ENCODE measurements at places on chromosomes 11 and 22.
A peak's percentile ranks its signal among the peaks of the same experiment; 100 is the strongest.

DNA sequence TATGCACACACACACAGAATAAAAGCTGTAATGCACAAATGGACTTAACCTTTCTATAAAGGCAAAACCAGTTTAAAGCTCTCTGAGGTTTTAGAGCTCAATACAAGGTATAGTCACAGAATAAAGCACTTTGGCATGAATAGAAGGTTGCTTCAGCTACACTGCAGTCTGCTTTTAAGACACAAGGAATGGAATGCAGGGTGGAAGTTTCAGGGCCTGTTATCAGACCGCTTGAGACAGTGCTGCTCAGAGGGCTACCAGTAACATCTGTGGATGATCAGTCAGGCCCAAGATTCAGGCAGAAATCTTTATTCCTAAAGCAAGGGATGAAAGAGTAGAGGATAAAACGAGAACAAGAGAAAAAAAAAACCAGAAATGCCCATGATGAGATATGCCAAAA lies 46.7 kb downstream of the CD44 start:
- no peak for DNase-seq

- DNase-seq: no peak
These were observed 12.1 kb downstream of the SCUBE1 start for GRCh38 chr22:43331069-43331451.

- no peak for DNase-seq
These were observed 416.3 kb downstream of the AASDHPPT start for GRCh38 chr11:106493751-106494150.

DNA sequence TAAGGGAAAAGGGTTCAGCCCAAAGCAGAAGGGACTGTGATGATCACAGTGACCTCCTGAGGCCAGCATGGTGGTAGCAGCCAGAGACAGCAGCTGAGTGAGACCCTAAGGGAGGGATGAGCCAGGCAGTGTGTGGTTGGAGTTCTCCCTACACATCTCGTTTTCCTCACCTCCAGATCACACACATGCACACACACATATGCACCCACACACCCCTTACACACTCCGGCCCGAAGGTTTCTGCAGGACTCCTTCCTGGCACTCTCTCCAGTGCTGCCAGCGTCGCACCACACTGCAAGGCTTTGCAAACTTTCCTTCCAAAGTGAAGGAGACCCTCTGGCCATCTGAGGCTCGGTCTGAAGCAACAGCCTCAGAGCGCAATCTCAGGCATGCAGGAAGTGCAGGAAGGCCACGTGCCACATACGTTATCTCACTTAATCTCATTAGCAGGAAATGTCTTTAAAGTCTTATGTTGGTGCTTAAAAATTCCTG lies 26.9 kb upstream of the TP53I11 start:
- DNase-seq: peak; percentile 11

DNA sequence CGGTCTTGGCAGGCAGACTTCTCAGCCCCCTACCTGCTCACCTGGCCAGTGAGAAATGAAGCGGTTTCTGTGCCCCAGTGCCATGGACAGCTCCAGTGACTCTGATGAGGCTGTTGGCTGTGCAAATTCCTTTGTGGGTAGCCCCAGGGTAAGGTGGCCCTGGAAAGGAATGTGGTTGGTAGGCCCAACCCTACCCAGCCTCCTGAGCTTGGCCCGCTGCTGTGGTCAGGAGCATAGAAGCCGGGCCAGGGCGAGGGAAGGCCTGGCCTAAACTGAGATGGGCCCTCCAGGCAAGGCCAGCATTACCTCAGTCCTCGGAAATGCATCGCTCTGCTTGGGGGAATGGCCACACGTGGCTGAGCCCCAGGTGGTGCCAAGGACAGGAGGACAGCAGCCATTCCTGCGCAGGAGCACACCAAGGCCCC lies 16.9 kb downstream of the DAGLA start:
- DNase-seq: no peak

GRCh38 chr11:64919627-64920026 lies 2.6 kb upstream of the ATG2A start:
- no peak for DNase-seq

DNA sequence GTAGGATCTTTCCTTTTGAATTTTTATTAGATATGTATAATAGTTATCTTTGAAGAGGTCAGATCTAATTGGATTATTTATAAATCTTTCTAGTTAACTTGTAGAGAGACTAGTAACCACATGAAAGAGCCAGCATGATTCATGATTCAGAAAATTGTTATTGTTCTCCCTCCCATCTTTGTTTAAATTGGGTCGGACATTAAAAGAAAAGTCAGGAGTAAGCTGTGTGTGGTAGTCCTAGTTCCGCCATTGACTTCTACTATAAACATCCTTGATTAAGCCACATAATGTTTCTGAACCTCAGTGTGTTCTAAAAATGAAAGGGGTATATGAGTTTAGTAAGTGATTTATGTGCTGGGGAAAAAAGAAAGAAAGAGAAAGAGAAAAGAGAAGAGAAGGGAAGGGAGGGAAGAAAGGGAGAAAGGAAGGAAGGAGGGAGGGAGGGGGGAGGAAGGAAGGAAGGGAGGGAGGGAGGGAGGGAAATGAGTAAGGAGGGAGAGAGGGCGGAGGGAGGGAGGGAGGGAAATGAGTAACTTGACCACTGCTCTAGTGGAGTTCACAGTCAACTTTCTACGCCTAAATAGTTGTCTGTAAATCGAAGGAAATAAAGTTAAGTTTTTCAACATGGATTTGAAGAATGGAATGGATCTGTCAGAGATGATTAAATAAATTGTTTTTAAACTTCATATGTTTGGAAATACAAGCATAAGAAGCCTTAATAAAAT lies 32.9 kb downstream of the SIK2 start:
- no peak for DNase-seq

GRCh38 chr11:64862987-64863390 lies 15.4 kb downstream of the EHD1 start:
- DNase-seq: no peak

DNA sequence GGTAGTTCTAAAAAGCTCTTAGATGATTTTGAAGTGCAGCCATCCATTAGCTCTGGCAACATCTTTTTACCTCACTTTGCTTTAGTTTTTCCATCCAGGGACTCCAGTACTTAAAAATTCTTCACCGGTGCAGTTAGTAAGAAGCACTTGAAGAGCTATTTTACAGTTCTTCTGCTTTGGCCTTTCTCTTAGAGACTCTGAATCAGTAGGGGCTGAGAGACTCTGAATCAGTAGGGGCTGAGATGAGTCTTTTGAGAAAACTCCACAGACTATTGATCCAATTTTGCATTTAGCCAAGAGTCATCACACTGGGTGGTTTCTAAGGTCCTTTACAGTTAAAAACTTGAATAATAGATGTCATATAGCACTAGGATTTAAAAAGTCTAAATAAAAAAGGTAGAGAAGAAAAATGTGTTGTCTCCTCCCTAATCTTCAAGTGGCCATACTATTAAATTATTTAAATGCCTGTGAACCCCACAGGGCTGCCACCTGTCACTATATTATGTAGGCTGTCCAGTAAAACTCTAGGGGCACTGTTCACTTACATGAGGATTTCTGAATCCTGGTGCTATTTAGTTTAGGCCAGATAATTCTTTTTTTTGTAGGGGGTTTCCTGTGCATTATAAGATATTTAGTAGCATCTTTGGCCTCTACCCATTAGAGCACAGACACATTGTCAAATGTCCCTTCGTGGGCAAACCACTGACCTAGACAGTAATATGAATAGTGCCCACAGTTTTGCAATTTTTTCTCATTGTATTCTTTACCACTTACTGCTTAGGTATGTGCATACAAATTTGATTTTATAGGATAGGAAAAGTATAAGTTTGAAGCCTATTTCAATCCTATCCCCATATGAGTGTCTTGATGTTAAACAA lies 26.3 kb upstream of the HIKESHI start:
- no peak for DNase-seq

- no peak for DNase-seq
These were observed 303.0 kb downstream of the CADM1 start for GRCh38 chr11:115201111-115201792.

GRCh38 chr11:100831929-100832494 lies 144.9 kb downstream of the ARHGAP42 start:
- no peak for DNase-seq

GRCh38 chr22:38038426-38038825 lies 18.8 kb upstream of the PICK1 start:
- DNase-seq: no peak

- DNase-seq: peak; percentile 68
These were observed 55.0 kb upstream of the ANO3 start for GRCh38 chr11:26276798-26277424.

DNA sequence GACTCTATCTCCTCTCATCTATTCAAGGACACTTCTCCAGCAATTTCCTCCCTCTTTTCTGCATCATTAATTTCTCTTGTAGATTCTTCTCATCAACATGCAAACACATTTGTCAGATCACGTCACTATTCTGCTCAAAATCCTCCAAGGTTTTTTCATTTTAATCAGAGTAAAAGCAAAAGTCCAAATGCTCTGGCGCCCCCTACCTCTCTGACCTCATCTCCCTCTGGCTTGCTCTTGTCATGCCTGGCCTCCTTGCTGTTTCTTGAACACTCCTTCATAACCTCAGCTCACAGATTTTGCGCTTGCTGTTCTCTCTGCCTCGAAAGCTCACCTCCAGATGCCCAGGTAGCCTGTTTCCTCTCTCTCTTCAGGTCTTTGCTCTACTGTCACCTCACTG lies 22.4 kb downstream of the RTCB start:
- no peak for DNase-seq

DNA sequence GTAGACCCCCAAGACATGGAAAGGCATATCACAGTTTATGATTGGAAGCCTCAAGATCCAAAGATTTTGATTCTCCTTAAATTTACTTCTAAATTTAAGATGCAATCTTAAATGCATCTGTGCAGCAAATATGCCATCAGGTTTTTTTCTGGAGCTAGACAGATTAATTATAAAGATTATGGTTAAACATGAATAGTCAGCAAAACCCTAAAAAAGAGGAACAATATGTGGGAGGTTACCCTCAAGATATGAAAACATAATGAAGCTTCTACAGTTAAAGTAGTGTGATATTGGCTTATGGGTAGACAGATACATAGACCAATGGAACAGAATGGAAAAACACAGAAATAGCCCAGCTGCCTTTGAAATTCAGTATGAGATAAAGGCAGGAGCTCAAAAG lies 31.7 kb downstream of the OR8B12 start:
- DNase-seq: no peak

GRCh38 chr11:82733444-82734119 lies at the start of gene FAM181B:
Gene FAM181B, minus strand, starts transcription at chr11:82733864. Its CDS starts 135 bp downstream, at chr11:82733729.
- DNase-seq: peak; percentile 67

DNA sequence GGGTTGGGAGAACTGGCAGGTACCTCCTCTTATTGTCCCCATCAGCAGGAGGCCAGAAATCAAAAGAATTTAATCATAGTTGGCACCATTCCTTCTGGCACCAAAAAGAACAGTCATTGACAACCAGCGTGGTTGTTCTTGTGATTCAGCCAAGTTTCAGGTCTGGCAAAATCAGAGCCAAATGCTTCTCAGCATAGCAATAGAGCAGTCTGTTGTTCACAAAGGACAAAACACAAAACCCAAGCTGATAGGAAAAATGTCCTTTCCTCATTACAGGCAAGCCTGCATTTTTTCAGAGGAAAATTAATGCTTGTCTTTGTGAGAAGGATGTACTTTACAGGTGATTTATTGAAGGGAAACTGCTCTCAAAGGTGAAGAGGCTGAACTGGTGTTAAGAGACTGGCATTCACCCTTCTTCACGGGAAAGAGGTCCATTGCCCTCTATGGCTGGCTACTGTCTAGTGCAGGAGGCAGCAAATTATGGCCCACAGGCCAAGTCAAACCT lies 241.8 kb upstream of the ARHGAP42 start:
- peak; percentile 83 for DNase-seq

DNA sequence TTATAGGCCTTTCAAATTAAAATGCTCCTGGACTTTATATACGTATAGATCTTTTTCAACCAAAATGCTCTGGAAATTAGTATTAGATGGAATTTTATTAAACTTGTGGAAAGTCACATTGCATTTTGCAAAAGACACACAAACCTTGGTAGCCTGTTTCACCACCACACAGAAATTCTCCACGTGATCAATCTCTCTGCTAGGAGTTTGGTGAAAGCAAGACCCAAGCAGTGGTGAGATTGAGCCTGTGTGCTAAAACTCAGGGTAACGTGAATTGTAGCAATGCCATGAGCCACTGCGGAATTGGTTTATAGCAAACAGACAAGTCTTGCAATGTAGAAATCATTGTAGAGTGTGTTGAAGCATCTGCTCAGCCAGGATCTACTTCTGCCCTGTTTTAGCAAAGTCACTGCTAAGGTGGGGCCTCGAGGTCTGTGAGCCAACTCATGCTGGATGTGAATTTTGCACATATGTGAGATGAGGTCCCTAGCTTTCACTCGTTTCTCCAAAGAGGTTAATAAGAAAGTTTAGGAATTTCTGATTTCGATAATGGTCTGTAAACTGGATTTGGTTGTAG lies 184.8 kb downstream of the DBX1 start:
- no peak for DNase-seq

DNA sequence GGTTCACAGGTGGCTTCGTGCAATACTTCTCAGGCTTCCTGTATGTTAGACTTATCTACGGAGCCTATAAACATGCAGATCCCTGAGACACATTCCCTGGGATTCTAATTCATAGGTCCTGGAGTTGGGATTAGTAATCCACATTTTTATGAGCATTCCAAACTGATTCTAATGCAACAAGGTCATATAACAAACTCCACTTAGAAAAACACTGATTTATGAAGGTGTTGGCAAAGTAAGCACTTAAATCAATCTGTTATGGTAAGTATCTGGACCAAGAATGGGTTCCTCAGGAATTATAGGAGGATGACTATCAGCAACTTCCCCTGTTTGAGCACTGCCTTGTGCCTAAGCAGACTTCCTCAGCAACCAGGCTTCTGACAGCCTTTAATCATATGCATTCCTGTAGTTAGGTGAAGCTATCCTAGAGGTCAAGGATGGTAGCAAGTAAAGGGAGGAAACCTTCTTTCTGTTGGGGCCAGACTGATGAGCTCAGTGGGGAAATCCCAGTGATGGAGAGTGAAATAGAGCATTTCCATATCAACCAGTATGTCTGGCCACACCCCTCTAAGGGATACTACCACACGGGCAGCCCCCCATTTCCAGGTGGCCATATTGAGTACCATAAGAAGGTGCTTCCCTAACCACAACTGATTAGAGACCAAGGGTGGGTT lies 89.6 kb downstream of the RASSF10 start:
- DNase-seq: no peak

DNA sequence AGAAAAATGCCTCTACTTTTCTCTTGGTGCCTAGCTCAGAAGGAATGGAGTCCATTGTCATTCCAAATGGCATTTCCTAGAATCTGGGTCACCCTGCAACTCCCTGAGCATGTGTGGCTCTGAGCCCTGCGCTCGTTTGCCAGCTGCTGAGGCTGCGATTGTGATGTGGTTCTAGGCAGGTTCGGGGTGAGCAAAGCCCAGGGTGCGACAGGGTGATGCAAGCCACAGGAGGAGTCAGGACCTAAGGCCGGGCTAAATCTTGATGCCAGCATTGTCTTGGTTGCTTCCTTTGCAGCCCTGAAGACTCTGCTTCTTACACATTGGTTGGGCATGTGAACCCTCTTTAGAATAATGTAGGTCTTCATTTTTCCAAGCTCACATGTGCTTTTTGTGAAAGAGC lies 131.0 kb downstream of the MORC2 start:
- no peak for DNase-seq

GRCh38 chr11:111520560-111520959 lies 6.0 kb downstream of the HOATZ start:
- no peak for DNase-seq

- no peak for DNase-seq
These were observed 16.7 kb downstream of the BCL2L13 start for GRCh38 chr22:17655289-17655688.

Data from NCI-H345 (cell line).